ENCODE measurements at places on chromosomes 2 and 18. TPM values are rescaled to one million over a fixed set of nuclear protein-coding genes. Genes with fewer than 3 reads are reported as not detected.

DNA sequence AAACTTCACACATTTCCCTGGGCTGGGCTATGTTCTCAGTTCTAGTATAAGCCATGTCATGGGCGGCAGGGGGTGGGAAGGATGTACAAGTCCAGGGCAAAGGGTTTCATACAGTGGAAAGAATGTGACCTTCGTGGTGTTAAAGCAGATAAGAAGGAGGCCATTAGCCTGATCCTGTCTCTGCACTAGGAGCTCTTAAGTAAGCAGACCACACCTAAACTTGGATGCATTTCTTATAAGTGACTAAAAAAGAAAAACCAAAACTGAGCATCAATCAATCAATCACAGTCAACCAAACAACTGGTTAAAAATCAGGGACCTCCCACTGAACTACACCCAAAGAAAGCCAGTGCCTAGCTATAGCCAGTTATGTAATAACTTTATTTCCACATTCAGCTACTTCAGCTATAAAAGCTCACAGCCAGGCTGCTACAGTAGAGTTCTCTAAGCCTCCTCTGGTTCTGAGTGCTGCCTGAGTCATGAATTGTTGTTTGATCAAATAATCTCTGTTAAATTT is 46.8 kb upstream of the RIOK3 start:
- no peaks in the 10 kb centered on the region for H3K27me3 ChIP-seq
- peaks cover 46% of the 10 kb centered on the region for H3K4me1 ChIP-seq
- no peaks in the 10 kb centered on the region for H3K36me3 ChIP-seq
- peak; percentile 78 for DNase-seq

GRCh38 chr2:31736695-31737454 is 156.1 kb upstream of the SRD5A2 start:
- DNase-seq: peak; percentile 74
- no peaks in the 10 kb centered on the region for H3K27me3 ChIP-seq
- H3K36me3 ChIP-seq: no peaks in the 10 kb centered on the region
- H3K27ac ChIP-seq: no peak overlapping the region
- no peak overlapping the region for H3K4me3 ChIP-seq

Gene PSMA8
- total RNA-seq: not detected

DNA sequence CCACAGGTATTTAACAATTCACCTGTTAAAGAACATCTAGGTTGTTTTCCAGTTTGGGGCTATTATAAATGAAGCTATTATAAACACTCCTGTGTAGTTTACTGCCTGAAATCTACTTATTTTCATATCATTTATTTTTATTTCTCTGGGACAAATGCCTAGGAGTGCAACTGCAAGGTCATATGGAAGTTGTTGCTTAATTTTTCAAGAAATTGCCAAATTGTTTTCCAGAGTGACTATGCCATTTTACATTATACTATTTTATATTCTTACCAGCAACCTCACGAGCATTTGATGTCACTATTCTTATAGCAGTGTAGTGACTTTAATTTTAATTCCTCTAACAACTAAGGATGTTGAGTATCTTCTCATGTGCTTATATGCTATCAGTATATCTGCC is 298.4 kb downstream of the EXOC6B start:
- H3K27me3 ChIP-seq: no peaks in the 10 kb centered on the region
- no peak overlapping the region for H3K27ac ChIP-seq
- DNase-seq: no peak
- H3K4me3 ChIP-seq: no peak overlapping the region
- H3K4me1 ChIP-seq: no peaks in the 10 kb centered on the region

Gene TTLL4
- 78.0 TPM for total RNA-seq
